Stimulated activated CD4-positive, alpha-beta T cell treated with anti-CD3 and anti-CD28 coated beads, Interleukin-15, amount 100 ng/mL, for 1 hour (primary cell): ENCODE measurements at places on chromosomes 4 and X.

DNA sequence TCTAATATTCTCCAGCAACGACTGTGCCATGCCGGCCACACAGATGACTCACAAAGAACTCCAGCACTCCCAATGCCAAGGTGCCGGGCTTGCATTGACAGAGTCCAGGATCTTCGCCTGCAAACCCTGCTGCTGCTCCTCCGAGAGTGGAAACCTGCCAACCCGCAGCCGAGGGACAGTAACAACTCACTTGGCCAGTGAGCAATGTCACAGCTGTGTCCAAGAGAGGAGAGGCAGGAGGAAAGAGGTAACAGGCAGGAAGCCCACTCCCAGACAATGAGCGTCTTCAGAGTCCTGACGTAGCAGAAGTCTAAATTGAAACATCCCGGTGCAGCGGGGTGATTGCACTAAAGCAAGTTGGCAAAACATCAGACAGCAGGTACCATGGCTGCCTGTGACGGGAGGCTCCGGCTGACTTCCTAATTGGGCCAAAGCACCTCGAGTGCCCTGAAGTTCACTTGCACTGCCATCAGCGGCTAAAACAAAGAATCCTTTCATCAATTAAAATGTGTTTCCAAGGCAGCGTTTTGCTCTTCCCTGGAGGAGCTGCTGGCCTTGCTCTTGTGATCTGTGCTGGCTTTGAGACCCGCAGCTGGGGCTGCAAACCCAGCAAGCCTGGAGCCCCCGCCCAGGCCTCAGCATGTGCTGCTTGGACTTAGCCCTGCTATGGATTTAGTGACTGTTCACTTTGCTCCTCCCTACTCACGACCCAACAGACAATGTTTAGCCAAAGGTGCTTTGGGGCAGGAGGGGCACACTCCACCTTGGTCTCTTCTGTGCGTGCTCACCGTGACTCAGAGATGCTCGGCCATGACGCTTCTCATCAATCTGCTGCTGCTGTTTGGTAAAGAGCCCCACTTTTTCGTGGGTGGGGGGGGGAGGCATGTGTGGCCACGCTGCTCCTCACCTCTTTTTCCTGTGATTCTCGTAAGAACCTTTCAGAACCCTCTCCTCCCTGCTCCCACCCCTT, 36.5 kb downstream of the DCTD start:
- DNase-seq, result no peak

GRCh38 chr4:123832173-123833026, 435.8 kb downstream of the SPRY1 start:
- no peak for DNase-seq

- no peak for DNase-seq
Measured at GRCh38 chrX:150870487-150871340, 27.8 kb downstream of the CD99L2 start.

GRCh38 chr4:140757232-140757630, 1.0 kb upstream of the TBC1D9 start:
- DNase-seq, result no peak

DNA sequence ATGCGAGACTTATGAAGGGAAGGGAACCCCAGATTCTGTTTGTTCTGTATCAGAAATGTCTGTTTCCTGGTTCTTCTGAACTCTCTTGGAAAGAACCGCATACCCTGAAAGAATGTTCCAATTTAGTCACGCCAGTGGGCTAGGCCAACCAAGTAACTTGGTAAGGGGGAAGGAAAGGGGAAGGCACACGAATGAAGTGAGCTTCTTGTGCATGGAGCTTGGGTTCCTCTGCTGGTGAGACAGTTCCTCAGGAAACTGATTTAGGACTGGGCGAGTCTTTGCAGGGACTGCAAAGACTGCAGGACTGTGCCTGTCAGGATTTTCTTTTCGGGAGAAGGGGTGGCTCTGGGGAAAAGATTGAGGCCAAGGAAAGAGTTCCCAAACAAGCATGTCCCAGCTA, 35.6 kb downstream of the FRMPD3 start:
- no peak for DNase-seq

- DNase-seq, result no peak
Measured at GRCh38 chr4:130266814-130267213, 1170.9 kb downstream of the C4orf33 start.

DNA sequence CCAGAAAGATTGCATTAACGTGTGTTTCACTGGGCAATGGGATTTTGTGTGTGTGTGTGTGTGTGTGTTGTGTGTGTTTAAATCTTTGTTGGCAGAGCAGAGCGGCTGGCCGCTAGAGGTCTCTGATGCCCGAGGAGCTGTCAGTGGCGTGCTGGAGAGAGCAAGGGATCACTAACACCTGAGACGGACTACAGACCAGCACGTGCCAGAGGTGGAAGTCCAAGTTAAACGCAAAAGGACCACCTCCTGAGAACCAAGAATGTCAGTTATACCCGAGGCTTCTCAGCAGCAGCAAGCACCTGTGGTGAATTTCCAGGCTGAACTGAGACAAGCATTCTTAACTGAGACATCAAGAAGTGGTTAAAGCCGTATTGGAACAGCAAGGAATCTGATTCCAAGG, 9.0 kb upstream of the SLC25A14 start:
- DNase-seq, result no peak

DNA sequence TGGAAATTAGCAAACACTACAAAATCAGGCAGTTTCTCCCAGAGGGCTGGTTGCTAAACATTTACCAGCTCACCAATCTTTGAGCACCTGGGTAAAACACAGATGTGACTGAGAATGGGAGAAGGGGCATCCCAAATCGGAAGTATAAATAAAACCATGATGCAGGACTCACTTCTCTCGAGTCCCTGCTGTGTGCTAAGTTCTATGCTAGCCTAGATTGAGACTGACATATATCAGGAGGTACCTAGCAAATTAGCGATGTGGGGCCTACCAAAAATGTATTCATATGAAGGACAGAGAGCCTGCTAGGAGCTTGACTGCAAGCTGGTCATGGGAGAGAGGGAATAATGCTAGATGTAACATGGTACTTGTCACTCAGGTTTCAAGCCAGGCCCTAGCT, 171.9 kb upstream of the PGRMC2 start:
- DNase-seq, result no peak

- DNase-seq, result no peak
Measured at GRCh38 chr4:13285336-13285735, 198.8 kb downstream of the RAB28 start.
